ENCODE measurements at places on chromosomes 5 and 9.

DNA sequence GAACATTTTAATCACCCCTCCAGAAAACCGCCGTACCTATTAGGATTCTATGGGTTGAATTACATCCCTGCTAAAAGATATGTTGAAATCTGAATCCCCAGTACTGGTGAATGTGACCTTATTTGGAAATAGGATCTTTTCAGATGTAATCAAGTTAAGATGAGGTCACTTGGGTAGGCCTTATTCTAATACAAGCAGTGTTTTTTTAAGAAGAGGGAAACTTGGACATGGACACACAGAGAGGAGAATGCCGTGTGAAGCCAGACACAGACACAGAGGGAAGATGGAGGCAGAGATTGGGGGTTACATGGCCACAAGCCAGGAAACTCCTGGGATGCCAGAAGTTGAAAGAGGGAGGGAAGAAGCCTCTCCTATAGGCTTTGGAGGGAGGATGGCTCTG is 183.5 kb downstream of the GNA14 start:
- no peak for DNase-seq

DNA sequence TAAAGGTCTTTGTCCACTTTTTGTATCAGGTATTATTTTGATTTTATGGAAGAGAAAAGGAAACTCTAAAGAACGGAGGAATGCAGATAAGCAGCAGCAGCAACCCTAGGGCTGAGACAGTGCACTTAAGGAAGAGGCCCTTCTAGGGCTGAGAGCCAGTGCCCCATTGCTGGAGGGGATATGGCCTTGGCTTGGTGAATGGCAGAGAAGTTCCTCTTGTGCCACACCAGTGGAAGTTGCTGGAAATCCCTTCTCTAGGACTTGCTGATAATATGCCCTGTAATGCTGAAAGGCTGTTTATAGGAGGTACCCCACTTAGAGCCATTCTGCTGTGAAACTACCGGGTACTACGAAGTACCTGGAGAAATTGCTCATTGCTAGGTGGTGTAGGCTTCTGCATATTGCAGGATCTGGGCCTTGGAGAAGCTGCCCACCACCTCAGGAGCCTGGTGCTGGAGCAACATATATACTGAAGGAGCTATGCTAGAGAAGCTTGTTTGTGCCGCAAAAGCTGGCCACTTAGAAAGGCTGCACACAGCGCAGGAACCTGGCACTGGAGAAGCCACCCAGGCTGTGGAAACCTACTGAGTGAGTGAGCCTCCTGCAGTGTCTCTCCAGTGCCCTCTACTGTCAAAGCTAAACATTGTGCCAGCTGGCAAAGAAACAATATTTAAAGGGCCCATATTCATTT is 9.6 kb upstream of the UBTD2 start:
- DNase-seq = peak; percentile 65

GRCh38 chr5:61289669-61290306 is 42.3 kb upstream of the ZSWIM6 start:
- no peak for DNase-seq

DNA sequence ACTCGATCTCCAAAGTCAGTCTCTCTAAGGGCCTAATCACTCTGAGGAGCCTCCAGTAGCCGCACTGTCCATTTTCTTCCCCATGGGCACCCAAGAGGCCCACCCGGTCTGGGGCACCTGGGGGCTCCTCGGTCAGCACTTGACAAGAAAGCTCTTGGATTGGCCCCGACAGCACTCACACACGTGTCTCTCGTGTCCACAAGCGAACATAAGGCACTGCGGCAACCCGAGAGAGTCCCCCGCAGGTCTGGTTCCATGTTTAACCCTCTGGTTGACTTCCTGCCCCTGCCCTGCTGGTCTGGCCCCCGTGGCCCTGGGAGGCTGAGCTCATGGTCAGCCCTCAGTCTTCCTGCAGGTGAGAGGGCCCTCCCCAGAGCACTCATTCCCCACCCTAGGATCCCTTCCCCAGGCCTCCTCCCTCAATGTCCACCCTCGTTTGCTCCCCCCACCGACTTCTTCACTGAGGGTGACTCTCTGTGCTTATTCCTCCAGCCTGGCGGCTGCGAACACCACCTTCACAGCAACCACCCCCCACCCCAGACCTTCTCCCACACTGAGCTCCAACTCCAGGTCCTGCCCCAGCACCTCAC is 16.3 kb upstream of the LRRC14B start:
- no peak for DNase-seq

GRCh38 chr5:53913941-53914340 is 353.5 kb downstream of the NDUFS4 start:
- no peak for DNase-seq

DNA sequence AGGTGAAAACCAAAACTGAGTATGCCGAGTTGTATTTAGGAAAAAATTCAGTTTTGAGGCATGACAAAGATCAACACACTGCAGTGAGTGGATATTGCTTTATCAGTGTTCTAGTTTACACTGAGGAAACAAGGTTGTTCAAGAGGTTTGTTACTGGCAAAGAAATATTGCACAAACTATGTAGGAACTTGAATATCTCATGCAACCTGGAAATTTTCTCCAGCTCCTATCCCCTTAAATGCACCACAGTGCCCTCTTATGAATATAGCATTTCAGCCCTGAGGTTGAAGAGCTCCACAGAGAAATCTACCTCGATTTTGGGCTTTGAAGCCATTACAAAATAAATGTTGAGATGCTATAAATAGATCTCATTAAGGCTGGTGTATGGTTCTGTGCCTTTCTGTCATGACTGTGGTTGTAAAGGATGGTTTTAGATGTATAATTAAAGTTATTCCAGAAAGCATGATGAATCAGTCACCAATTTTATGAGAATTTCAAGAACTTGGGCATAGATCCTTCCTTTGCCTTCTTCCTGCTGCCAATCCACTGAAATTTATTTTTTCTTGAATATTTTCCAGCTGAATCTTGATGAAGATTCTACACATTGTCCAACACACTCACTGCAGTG is 159.3 kb downstream of the SPATA31D1 start:
- no peak for DNase-seq

GRCh38 chr5:36935805-36936204 is 59.2 kb downstream of the NIPBL start:
- DNase-seq = no peak

- no peak for DNase-seq
Observed at GRCh38 chr9:17799369-17799768, 220.5 kb downstream of the SH3GL2 start.
